Cortex of kidney (tissue), 1 donor: ENCODE measurements at places on chromosomes 4 and X.

- DNase-seq: no peak
Measured at GRCh38 chr4:25827373-25827772, 35.4 kb downstream of the SEL1L3 start.

DNA sequence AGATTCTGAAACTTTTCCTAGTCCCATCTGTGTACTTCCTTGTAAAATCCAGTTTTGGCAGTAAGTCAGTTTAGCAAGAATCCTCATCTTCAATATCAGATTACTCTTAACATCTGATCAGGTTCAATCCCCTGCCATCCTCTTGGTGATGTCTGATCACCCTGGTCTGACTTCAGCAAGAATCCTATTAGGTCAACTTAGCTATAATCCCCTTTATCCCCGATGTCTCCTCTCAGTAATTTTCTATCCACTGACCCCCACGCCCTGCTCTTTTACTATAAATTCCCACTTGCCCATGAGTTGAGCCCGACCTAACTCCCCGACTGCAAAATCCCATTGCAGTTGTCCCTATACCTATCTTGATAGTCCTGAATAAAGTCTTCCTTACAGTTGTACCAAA is 57.9 kb upstream of the PRSS48 start:
- no peak for DNase-seq

- DNase-seq: no peak
Measured at GRCh38 chrX:101658661-101659491, 774 bp downstream of the ARMCX2 start.

DNA sequence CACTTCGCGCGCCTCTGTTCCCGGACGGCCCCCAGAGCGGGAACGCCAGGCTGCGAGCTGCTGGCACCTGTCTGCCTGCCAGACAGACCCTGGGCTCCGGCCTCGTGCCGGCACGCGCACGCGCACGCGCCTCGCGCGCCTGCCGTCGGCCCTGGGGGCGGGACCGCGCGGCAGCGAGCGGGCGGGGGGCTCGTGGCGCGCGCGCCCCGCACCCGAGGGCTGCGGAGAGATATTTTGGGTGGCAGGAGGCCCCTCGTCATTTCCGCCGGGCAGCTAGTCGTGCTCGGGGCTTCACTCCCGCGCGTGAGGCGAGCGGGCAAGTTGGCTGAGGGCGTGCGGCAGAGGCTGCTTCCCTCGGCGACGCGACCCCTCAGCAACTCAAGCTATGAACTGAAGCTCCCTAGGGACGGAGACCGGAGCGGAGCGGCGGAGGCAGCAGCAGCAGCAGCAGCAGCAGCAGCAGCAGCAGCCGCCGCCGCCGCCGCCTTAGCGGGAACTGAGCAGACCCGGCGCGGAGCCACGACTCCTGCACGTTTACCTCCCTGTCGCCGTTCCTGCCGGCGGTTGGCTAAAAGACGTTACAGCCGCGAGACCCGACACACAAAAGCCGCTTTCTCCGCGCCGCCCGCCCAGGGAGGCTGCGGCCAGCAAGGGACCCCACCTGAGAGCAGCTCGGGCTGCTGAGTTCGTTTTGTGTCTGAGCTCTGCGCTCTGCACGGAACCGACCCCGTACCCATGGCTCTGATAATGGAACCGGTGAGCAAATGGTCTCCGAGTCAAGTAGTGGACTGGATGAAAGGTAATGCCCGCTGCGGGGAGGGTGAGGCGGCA is at the start of gene CNKSR2:
CNKSR2 (plus strand) TSS at position 256 of the 831 bp plus-strand sequence; CDS start at position 736, 480 bp downstream.
- DNase-seq: no peak

DNA sequence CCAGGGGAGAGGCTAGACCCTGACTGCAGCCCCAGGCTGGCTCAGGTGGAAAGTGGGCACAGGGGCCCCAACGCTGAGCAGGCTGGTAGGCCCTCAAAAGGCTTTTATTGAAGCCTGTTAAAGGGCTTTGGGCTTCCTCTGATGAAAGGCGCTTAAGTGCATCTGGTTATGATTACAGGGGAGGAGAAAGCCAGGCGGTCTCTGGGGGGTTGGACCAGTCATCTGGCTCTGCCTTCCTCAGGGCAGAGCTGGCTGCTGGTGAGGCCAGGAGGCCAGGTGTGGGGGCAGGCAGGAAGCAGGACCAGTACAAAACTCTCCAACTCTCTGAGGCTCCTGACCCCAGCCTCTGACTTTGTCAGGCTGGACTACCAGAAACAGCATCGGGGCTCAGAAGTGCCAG is 68.8 kb upstream of the BCOR start:
- DNase-seq: no peak

DNA sequence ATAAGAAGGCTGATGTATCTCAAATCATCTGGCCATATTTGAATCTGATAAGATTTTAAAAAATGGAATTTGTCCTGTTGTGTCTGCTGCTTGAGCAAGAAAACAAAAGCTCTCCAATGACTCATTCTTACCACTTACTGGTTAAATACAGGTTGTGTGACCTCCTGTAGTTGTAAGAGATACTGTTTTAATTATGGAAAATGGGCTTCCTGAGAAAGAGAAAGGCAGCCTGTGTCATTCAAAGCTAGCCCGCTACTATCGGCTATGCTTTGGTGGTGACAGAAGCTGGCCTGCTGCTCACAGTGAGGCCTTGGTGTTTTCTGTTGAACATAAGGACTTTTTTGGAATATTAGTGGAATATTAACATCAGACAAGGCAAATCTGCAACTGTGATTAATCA is 1722.1 kb upstream of the PCDH10 start:
- no peak for DNase-seq

- DNase-seq: no peak
Measured at GRCh38 chr4:137545461-137545861, 13.2 kb upstream of the PCDH18 start.

DNA sequence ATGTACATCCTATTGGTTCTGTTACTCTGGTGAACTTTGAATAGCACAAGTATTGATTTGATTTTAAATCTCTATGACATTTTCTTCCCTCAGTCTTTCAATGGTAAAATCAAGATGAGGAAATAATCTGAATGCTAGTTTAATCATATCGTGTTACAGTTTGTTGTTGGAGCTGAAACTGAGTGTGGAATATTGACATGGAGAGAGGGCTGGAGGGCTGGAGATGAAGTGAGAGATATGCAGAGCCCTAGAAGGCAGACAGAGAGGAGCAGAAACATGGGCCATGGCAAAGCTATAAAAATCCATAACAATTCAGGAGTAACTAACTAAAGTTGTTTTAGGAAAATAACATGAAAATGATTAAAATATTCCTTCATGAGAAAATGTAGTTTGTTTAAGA is 141.1 kb downstream of the BANK1 start:
- no peak for DNase-seq

GRCh38 chr4:111359602-111360001 is 736.7 kb upstream of the PITX2 start:
- no peak for DNase-seq

DNA sequence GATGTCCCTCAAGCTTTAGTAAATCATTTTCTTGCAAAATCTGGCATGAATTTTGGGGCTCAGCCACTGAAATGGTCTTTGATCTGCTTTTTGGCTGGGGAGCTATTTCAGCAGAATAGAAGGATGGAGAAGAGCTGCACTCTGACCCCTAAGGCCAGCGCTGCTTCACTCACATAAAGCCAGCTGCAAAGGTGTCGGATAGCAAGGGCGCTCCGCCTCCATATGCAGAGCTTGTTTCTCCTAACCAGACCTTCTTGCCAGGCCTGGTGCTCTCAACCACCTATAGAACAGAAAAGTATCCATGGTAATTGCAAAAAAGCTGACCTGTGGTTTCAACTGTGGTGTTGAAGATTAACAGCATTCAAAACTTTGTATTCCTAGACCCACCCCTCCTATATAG is 24.1 kb upstream of the COQ2 start:
- no peak for DNase-seq

DNA sequence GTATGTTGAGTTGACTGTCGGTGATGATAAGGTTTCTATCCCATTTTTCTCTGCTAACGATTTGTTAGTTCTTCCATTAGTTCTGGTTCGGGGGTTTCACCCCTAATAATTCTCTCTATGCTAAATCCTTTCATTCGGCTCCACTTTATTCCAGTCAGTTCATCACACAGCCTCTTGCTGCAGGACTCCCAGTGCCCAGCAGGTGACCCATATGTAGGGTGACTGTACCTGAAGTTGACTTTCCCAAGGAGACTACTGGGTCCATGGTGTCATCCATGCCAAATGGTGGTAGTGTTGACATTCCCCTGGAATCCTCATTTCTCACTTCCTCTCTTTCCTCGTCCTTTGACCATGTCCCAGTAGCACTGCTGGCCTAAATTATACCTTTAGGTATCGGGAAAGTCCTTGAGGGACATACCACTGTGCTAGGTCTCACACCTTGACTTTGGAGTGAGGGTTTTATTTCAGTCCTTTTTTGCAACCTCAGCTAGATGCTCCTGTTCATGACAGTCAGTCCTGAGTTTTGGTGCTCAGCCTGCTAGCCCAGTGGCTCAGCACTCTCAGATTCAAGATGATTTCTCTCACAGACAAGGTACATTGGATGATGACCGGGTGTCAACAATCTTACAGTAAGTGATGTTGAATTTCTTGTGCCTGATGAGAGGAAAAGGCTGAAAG is 105.1 kb upstream of the ARHGAP24 start:
- no peak for DNase-seq

GRCh38 chr4:37802068-37802666 is 24.3 kb upstream of the PGM2 start:
- no peak for DNase-seq

- DNase-seq: no peak
Measured at GRCh38 chr4:151641167-151641566, 119.6 kb downstream of the GATB start.

GRCh38 chr4:107018344-107018735 is 17.8 kb downstream of the DKK2 start:
- DNase-seq: no peak

- no peak for DNase-seq
Measured at GRCh38 chrX:38561951-38562719, 793 bp downstream of the TSPAN7 start.

GRCh38 chr4:8377103-8378075 is 63.1 kb downstream of the ACOX3 start:
- DNase-seq: no peak

GRCh38 chr4:127309369-127310102 is 323.2 kb upstream of the INTU start:
- DNase-seq: no peak

DNA sequence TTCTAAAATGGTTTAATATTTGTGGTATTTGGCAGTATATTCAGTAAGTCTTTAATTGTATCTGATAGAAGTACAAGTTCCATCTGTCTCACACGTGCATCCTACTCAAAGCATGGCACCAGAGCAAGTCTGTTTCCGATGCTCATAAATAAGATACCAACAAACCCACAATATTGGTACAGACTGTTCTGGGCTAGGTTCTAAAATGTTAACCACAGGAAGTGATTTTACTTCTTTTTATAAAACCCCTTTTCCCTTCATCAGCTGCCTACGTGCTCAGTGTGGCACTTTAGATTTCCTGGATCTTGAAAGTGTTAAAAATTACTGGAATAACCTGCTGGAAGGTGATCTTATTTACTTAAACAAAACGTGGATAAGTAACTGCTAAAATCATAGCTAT is 165.1 kb downstream of the CFAP299 start:
- no peak for DNase-seq

DNA sequence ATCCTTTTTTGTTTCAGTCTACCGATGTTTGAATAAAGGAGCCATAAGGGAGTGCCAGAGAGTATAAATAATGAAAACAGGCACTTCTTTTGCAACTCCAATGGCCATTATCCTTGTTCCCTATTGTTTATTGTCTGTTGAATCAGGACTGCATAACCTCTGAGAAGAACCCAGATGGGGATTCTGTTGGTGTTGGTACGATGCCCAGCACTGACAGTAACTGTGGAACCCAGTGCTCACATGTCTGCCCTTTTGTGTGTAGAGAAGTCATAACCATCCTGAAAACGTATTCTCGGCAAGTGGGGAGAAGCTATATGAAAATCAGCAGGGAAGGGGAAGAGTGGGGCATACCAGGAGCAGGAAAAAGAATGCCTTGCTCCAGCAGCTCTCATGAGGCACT is 195.1 kb upstream of the EDNRA start:
- DNase-seq: no peak

DNA sequence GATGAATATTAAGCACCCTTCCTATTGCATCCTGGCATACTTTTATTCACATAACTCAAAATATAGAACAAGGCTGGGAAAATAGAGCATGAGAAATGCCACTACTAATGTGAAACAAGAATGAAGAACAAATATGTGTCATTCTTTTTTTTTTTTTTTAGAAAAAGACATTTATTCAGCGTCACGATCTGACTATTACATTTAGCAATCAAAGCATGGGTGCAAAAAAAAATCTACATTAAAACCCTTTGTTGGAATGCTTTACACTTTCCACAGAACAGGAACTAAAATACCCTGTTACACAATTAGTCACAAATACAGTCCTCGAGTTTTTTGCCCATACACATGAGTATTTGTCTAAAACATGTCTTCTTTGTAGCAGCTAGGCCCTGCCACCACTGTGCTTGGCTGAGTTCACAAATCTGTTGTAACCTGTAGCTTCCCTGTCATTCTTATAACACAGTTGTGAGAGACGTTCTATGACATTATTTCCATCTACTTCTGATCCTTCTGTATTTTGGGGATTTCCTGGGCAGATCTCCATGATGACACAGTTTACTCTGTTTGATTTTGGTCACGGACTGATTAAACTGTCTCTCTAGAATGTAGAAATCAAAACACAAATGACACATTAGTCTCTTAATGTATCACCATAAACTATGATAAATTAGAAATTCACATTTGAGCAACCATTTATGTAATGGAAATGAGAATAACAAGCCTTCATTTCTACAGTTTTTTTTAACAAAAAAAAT is 9.4 kb upstream of the TET2 start:
- no peak for DNase-seq

DNA sequence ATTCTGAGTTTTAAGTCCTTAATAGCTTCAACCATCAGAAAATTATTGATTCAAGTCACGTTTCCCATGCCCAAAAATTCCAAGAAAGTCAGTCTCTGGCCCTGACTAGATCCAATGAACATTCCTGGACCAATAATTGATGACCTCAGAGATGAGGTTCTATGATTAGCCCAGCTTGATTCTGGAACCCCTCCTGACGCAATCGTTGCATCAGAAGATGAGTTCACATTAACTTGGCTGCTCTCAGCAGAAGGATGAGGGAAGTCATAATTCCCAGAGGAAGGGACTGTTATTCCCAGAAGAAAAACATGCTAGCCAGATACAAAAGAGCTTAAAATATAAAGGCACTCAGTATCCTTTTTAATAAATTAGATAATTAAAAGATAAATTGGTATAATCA is 34.3 kb upstream of the CPEB2 start:
- no peak for DNase-seq
